SJSA1 (cell line): ENCODE measurements at places on chromosomes 6 and 20. TPM values are rescaled to one million over a fixed set of nuclear protein-coding genes. Genes with fewer than 3 reads are reported as not detected.

UST gene
- 6.7 and 7.6 TPM in 2 replicates for total RNA-seq

TSHZ2 gene
- not detected in 2 replicates for total RNA-seq

GNL1 gene
- 20.9 and 49.5 TPM in 2 replicates for total RNA-seq

MAFB gene
- not detected in 2 replicates for total RNA-seq

RCAN2 gene
- 19.6 and 20.8 TPM in 2 replicates for total RNA-seq

DNA sequence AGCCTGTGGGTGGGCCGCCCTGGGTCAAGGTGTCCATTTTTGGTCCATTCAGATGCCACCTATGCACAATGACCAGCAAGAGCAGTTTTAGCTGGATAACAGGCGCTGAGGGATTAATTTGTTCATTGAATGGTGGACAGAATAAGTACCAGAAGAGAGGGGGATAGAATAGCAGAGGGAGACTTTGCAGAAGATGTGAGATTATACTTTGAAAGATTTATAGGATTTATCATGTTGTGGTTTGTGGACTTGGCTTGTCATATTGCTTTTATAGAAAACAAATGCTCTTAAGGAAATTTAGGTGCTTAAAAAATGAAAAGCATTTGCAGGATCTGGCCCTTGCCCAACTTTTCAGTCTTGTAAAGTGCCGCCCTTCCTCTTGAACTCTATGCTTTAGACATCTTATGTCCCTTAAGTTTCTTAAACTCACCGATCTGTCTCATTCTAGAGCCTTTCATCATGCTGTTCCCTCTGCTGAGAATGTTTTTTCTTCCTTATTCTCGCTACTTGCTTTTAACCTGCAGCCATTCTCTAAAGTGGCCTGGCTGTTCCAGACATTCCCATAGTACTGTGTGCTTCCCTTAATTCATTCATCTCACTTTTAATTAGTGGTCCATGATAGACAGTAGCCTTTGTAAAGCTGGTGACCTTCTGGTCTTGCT is 42.5 kb downstream of the CD109 start:
- DNase-seq: no peak

DNA sequence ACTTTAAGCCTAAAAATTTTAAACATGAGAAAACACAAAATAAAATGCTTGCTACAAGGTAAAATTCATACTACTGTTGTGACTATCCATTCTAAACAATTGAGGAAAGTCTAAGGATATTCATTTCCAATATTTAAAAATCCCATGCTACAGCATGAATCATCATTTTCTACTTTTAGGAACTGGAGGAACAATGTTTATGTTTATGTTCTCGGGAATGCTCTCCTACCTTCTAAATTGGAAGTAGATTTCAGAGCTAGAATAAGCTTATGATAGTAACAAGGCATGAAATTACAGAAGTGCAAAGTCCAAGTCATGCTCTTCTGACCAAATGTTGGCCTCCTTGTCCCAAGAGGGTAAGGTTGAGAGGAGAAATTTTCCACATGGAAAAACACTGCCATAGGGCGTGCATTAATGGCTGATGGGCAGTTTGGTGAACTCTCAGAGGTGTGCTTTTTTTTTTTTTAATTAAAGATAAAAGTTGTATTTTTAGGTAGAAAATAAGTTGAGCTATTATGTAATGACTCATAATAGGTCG is 6.0 kb upstream of the MYLK4 start:
- DNase-seq: peak; percentile 41

DNA sequence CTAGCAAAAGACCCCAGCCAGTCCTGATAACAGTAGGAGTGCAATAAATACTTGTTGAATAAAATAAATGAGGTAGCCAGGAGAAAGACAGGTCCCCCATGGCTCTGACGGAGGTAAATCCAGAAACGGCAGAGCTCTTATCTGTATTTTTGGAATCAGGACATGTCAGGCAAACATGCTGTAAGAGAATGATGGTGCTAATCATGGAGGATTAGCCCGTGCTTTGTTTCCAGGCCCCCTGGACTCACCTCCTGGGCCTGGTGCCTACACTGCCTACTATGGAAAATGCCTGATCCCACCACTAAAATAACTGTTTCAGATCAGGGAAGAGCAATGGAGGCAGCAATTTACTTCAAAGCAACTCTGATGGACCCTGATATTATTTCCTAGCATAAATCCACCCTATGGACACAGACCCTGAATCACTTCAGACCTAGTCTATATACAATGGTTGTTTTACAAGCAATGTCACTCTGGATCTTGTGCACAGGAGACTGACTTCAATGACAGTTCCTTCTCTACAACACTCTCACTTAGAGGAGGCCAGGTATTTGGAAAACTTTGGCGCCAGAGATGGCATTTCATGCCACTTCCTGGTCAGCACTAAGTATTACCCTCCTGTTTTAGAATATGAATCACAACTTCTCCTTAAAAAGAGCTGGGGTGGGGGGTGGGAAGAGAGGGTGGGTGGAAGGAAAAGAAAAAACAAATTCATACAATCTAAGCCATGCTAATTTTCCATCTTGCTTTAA is 6.4 kb downstream of the MRPL14 start:
- DNase-seq: no peak

DNA sequence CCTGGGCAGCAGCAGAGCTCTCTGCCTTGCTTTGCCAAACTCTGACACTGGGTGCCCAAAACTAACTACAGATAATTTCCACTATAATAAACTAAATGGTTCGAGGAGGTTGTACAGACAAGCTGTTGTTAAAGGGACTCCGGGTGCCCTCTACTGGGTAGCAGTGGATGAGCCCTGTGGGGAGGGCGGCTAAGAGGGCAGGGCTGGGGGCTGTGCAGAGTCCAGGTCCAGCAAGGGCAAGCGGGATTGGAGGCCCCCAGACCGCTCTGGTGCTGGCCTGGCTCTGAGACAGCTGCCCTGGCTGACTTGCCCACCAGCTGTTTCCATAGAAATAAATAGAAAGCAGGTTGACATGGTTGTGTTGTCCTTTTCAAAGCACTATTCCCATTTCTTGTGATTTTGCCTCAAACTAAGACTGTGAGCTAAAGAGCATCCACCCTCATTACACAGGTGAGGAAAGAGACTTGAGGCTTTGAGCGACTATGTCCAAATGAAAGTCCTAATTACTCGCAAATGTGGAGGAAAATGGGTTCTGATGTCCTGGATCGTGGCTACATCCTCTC is 167.6 kb upstream of the CST7 start:
- DNase-seq: peak; percentile 63

DNA sequence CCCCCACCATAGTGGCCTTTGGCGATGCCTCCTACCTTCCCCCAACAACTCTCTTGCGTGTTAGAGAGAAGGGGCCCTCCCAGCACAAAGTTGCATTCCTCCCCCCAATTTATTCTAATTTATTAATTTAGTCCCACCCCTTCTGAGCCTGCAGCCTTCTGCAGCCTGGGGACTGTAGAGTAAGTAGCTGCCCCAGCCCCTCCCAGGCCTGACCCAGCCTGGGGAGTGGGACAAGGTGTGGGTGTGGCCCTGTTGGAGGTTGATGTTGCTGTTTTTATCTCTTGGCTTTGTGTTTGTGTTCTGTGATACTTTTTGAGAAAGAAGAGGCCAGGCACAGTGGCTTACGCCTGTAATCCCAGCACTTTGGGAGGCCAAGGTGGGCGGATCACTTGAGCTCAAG is 49.4 kb downstream of the ORC3 start:
- DNase-seq: no peak

- no peak for DNase-seq
Observed at GRCh38 chr20:63026582-63027165, 19.9 kb upstream of the BHLHE23 start.

DNA sequence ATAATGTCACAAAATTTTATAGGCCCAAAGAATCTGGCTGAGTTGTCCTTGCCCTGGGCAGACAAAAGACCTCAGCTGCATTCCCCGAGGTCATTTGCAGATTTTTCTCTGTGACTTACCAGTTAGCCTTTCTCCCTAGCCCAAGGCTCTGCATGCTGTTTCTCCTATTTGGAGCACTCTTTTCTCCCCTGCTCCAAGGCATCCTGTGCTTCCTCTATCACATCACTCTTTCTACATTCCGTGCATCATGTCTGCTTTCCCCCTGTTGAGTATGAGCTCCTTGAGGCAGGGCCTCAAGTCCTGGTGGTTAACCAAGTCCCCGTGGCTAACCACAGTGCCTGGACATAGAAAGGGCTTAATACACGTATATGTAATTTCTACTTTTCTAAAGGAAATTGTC is 593 bp upstream of the GSTA3 start:
- DNase-seq: no peak
